ENCODE measurements at places on chromosomes 2 and 18. TPM values are rescaled to one million over a fixed set of nuclear protein-coding genes. Genes with fewer than 3 reads are reported as not detected.

DNA sequence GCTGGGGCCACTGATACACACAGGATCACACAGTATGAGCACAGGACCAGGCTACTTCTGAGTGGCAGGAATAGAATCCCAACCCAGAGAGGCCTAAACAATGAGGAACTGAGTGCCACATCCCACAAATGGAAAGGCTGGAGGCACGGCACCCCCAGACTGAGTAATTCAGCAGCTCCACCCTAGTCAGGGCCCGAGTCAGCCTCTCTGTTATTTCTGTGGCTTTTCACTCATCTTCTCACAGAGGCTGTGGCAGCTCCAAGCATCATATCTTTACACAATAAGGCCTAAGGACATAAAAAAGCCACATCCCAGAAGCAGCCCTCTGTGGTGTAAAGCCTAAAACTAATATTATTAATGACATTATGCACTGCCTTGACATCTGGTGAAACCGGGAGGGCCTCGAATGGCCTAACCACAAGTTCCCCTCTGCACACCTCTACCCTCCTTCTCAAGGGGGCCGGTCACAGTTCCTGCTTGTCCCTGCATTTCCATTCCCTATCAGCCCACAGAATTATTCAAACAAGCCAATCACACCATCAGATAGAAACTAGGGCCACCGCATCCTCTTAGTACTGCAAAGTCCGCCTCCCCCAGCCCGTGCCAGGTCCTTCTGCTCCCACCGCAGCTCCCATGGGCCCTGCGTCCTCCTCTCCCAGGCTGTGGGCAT lies 12.5 kb upstream of the MAL start:
- DNase-seq = no peak
- H3K4me1 ChIP-seq = no peaks in the 10 kb centered on the region
- H3K27me3 ChIP-seq = no peaks in the 10 kb centered on the region

GRCh38 chr2:19106376-19106775 lies 252.0 kb downstream of the OSR1 start:
- H3K4me1 ChIP-seq = peaks cover 7% of the 10 kb centered on the region
- H3K4me3 ChIP-seq = no peak overlapping the region
- H3K27me3 ChIP-seq = peaks cover 21% of the 10 kb centered on the region
- no peaks in the 10 kb centered on the region for H3K36me3 ChIP-seq

The MLPH gene
- total RNA-seq = 0.75 TPM

DNA sequence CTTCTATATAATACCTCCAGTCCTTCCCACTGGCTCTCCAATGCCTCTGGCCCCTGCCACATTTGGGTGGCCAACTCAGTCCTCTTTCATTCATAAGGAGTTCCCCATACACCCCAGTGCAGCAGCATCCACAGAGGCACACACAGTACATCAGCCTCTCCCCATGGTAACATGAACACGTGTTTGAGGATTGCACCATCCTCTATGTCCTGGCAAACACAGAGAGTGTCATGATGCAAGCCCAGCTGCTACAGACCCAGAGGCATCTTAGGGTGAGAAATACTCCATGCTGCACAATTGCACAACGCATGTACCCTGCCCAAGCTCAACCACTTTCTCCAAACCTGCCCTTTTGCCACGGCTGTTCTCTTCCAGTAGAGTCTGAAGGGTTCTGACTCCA lies 11.5 kb downstream of the IGFBP5 start:
- DNase-seq = no peak
- H3K27me3 ChIP-seq = no peaks in the 10 kb centered on the region
- H3K27ac ChIP-seq = no peak overlapping the region
- H3K4me1 ChIP-seq = peaks cover 4% of the 10 kb centered on the region
- peaks cover 21% of the 10 kb centered on the region for H3K36me3 ChIP-seq
- no peak overlapping the region for H3K4me3 ChIP-seq

The FER1L5 gene
- total RNA-seq = 0.34 TPM

DNA sequence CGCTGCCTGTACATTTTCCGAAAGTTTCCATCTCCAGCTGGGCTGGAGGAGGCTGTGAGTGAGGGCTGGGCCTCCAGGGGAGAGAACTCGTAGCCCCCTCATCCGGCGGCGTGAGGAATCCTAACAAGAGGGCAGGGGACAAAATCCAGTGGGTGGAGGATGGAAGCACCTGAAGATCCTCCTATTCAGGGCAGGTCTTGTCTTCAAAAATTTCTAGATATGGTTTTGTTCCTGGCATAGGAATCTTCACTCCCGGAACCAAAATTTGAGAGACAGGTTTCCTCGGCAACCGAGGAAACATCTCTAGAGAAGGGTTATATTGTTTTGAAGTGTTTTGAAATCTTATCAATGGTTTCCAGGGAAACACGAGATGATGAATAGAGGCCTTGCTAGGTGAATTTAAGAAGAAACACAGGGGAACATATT lies 136.7 kb downstream of the SH3BP4 start:
- H3K27me3 ChIP-seq = no peaks in the 10 kb centered on the region
- H3K4me3 ChIP-seq = no peak overlapping the region
- no peaks in the 10 kb centered on the region for H3K36me3 ChIP-seq
- peaks cover under 1% of the 10 kb centered on the region for H3K4me1 ChIP-seq
- H3K27ac ChIP-seq = peak overlapping the region; percentile 96

DNA sequence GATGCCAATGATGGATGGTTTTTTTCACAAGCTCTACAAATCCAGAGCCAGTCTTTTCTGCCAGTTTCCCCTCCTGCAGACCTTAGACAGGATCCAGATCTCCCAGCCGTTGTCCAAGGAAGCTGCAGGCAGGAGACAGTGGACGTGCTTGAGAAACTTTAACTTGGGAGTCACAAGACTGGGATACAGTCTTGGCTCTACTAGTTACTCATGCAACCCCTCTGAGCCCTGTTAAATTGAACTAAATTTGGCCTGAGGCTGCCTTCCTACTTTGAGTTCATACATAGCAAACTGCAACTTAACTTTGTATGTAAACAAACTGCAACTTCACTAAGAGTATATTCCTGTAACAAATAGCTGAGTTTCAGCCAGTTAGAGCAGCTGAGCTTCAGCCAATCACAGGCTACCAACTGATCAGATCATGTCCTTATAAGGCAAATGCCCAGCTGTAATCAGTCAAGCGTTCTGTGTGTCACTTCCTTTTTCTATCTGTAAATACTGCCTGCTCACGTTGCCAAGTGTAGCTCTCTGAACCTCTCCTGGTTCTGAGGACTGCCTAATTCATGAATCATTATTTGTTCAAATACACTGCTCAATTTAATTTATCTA lies 140.9 kb downstream of the CAPN13 start:
- DNase-seq = peak; percentile 33
- H3K4me1 ChIP-seq = no peaks in the 10 kb centered on the region
- no peak overlapping the region for H3K27ac ChIP-seq
- H3K27me3 ChIP-seq = no peaks in the 10 kb centered on the region

DNA sequence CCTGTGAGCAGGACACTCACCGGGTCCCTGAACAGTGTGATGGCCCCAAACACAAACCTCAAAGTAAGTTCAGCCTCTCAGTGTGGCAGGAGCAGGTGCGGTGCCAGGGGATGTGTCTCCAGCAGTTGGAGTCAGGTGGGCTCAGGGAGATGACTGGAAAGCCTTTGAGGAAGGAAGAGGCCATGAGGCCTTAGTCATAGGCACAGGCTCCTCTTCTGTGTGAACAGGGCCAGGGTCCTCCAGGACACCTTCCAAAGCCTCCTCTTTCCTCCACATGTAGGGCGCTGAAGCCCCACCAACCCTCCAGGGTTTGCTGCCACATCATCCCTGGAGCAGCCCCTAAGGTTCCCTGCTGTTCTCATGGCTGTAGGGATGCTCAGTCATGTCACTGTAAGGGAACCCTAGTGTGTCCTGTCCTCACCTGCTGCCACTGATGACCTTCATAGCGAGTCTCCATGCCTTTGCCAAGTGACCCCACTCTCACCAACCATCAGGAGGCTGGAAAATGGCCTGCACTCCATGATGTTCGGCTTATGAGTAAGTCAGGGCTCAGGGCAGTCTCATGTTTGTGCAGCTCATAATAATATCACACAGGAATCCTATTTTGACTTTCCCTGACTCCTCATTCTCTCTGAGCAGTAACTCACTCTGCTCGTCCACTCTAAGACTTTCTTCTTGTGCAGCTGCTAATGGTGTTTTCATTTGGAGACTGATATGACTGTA lies 1152.9 kb downstream of the RPIA start:
- H3K27ac ChIP-seq = no peak overlapping the region
- no peaks in the 10 kb centered on the region for H3K4me1 ChIP-seq
- H3K27me3 ChIP-seq = no peaks in the 10 kb centered on the region
- no peak for DNase-seq
- peak overlapping the region; percentile 4 for H3K4me3 ChIP-seq

DNA sequence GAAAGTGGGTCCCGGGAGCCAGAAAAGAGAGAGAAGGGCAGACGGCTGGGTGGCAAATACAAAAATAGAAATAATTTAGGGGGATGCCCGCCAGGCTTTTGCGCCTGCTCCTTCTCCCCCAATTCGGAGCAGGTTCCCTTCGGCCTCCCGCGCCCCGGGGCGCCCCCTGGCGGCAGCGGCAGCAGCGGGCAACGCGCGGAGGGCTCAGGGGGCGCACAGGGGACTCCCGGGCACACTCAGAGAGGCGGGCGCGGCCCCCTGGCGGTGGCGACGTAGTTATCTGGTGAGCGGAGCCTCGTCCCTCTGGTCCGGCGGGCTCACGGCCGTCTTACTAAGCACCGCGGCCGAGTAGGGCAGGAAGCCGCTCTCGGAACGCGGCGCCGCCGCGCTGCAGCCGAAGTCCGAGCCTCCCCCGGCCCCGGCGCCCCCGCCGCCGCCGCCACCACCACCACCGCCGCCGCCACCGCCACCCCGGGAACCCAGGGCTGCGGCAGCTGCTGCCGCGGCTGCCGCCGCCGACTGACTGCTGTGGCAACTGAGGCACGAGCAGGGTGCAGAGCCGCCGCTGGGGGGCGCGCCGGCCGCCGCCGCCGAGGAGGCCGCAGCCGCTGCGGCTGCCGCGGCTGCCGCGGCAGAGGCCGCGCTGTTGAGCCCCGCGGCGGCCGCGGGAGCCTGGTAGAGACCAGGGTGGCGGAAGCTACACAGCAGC lies 3.8 kb downstream of the EVX2 start:
- H3K4me1 ChIP-seq = peaks cover 4% of the 10 kb centered on the region
- H3K4me3 ChIP-seq = peak overlapping the region; percentile 79
- DNase-seq = peak; percentile 95
- peaks cover 97% of the 10 kb centered on the region for H3K27me3 ChIP-seq
- H3K36me3 ChIP-seq = no peaks in the 10 kb centered on the region

- no peak for DNase-seq
- no peaks in the 10 kb centered on the region for H3K36me3 ChIP-seq
- no peaks in the 10 kb centered on the region for H3K4me1 ChIP-seq
- H3K27me3 ChIP-seq = no peaks in the 10 kb centered on the region
- no peak overlapping the region for H3K27ac ChIP-seq
- H3K4me3 ChIP-seq = no peak overlapping the region
Observed at GRCh38 chr18:44358402-44358801, 322.3 kb upstream of the SETBP1 start.

DNA sequence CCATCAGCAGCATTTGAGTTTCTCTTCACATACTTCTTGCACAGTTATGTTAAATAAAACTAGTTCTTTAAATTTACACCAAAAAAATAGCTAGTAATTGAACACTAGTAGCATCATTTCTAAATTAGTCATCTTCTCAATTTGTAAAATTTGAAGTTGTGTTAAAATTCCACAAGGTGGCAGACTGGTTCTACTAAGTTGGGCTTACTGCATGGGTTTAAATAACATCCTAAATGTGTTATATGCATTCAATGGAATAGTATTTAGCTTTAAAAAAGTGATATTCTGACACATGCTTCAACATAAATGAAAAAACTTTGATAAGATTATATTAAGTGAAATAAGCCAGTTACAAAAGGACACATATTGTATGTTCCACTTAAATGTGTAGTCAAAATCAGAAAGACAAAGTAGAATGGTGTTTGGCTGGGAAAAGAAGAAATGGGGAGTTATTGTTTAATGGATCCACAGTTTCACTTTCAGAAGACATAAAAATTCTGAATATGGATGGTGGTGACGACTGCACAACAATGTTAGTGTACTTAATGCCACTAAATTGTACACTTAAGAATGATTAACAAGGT lies 28.7 kb upstream of the RPRD1A start:
- H3K4me3 ChIP-seq = no peak overlapping the region
- DNase-seq = no peak
- no peaks in the 10 kb centered on the region for H3K27me3 ChIP-seq
- no peak overlapping the region for H3K27ac ChIP-seq
- H3K36me3 ChIP-seq = no peaks in the 10 kb centered on the region

DNA sequence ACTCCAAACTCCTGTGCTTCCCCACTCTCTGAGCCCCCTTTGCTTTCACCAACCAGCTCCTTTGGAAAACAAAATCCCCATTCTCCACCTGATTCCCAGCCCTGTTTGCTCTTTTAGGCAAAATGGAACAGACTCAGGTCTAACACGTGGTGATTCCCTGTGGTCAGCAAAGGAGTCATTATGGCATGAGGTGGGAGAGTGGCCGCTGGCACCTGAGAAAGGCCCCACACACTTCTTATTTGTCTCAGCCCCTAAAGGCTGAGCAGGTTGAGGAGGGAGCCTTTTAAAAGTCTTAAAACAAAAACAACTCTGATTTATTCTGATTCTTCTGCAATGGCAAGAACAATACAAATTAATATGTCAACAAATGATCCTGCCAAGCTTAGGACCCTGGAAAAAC lies 401.2 kb downstream of the TNS1 start:
- no peaks in the 10 kb centered on the region for H3K36me3 ChIP-seq
- no peak overlapping the region for H3K27ac ChIP-seq
- DNase-seq = no peak
- no peaks in the 10 kb centered on the region for H3K27me3 ChIP-seq
- H3K4me3 ChIP-seq = no peak overlapping the region
- peaks cover 9% of the 10 kb centered on the region for H3K4me1 ChIP-seq

DNA sequence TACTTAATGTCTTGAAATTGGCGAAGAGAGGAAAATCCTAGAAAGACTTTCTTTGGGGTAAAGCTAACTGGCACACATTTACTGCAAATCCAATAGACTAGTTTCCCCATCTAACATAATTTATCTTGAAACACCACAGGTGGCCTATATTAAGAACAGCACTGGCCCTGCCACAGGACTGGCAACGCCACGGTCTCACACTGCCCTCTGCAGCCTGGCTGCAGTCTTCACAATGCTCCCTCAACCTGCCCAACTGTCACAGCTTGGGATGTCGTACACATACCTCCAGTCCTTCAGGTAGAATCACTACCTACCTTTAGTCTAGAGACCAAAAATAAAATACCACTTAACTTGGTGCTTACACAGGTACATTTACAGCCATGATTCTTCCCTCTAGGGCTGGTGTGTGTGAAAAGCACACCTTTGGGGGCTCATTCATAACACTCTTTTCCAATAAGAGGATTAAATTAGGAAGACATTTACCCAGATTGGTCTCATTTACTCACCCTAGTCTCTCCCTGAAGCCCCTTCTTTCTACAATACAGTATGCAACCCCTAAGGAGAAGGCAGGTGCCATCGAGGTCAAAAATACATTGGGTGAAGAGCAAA lies 222.2 kb downstream of the C1D start:
- no peaks in the 10 kb centered on the region for H3K36me3 ChIP-seq
- no peak overlapping the region for H3K27ac ChIP-seq
- peak; percentile 90 for DNase-seq
- H3K4me1 ChIP-seq = no peaks in the 10 kb centered on the region

The SIX3 gene
- total RNA-seq = 5.7 TPM

Data from endodermal cell (in vitro differentiated cells).